Activated CD4-positive, alpha-beta T cell treated with anti-CD3 and anti-CD28 coated beads, Interleukin-2, amount 50 U/mL, for 24 hours (primary cell): ENCODE measurements at places on chromosomes 12 and 14.

GRCh38 chr14:99478128-99478527 lies 2.5 kb downstream of the SETD3 start:
- DNase-seq = no peak

DNA sequence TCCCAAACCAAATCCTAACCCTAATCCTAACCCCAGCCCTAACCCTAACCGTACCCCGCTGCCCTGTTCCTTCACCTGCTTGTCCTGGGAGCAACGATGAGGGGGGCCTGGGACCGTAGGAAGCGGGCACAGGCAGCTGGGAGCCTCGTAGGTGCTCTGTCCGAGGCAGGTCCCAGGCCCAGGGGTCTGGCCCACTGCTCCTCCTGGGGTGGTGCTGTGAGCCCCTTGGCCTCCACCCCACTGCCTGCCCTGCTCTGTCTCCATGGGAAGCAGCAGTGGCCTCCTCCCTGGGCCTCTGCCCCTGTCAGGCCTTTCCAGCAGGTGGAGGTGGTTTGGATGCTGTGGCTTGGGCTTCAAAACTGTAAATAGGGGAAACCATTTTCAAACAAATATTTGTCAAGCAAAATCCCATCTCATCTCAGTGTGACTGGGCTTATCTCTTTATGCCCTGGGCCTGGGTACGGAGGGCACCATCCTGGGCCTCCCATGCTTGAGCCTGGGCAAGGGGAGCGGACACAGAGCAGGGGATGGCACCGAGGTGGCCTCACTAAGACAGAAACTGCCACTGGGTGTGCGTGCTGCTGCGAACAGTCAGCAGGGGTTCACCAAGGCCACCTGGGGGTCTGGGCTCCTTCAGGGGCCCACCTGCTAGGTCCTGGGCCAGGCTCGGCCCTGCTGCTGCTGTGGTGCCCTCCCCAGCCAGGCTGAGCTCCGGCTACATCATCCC lies 3.7 kb upstream of the BEGAIN start:
- DNase-seq = no peak

GRCh38 chr12:51906430-51907082 lies 748 bp upstream of the ACVRL1 start:
- no peak for DNase-seq

GRCh38 chr12:132251741-132252490 lies 77.5 kb downstream of the GALNT9 start:
- DNase-seq = no peak

GRCh38 chr14:76413962-76414600 lies 38.1 kb downstream of the ESRRB start:
- DNase-seq = no peak

DNA sequence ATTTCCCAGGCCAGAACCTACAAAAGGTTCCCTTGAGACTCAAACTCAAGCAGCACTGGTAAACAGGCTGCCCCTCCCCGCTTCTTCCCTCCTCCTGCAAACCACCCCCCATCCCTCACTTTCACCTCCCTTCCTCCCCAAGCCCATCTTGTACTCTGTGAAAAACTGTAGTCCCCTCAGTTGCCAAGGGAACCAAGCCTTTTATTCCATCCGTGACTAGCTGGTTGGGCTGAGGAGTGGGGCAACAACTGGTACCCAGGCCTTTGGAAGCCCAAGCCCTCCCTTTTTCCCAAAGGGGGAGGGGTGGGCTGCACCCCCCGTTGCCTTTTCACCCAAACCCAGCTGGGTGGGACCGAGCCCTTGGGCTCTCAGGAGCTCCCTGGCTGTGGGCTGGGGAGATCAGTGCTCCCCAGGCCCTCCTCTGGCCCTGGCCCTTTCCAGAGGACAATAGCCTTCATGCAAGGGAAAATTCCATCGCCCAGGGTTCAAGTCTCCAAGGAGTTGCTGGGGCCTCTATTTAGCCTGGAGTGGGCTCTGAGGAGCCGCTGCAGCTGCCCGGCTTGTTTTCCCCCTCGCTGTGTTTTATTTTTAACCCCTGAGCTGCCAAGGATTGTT lies 61.9 kb downstream of the ZFP36L1 start:
- no peak for DNase-seq

DNA sequence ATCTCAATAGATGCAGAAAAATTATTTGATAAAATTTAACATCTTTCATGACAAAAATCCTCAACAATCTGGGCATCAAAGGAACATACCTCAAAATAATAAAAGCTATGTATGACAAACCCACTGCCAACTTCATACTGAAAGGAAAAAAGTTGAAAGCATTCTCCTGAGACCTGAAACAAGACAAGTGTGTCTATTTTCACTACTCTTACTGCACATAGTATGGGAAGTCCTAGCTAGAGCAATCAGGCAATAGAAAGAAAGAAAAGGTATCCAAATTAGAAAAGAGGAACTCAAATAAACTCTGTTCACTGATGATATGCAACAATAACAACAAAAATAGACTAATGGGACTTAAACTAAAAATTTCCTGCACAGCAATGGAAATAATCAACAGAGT lies 90.1 kb downstream of the SLCO1B1 start:
- no peak for DNase-seq

DNA sequence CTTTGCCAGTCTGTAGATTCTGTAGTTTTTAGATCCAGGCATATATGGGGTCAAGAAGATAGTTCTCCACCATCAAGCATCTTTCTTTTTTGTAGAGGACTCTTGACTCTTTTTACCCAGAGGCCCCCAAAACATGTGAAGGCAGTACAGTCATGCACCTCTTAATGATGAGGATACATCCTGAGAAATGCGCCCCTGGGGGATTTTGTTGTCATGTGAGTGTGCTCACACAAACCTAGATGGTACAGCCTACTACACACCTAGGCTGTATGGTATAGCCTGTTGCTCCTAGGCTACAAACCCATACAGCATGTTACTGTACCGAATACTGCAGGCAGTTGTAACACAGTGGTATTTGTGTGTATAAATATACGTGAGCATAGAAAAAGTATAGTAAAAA lies 23.0 kb downstream of the EVL start:
- no peak for DNase-seq

DNA sequence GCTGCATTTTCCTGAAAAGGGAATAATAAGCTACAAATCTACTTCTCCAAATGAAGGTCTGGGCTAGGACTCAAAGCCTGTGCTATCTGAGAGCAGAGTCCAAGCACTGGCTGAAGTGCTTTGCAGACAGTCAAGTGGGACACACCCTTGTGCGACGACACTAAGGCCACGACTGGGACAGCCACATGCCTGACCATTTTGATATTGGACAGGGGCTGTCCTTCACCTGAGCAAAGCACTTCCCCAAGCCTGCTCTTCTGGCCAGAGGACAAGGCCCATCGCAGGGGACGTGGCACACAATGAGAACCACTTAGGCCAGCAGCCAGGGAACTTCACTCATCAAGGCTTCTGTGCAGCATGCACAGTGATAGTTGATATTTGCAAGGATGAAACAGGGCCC lies 71.4 kb downstream of the RBM19 start:
- DNase-seq = no peak

DNA sequence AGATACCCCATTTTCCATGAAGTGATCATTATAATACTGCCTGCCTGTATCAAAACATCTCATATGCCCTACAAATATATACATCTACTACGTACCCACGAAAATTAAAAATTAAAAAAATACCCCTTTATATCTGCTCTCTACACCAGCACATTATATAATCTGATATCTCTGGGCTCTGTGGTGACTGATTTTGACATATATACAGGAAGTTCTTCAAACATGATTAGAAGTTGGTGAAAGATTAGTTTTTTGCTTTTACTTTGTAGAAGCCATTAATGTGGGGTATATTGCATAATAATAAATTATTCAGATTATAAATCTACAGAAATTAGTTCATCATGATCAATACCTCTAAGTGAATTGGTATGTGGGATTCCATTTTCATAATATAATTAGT lies 126.7 kb upstream of the MDM1 start:
- DNase-seq = no peak

DNA sequence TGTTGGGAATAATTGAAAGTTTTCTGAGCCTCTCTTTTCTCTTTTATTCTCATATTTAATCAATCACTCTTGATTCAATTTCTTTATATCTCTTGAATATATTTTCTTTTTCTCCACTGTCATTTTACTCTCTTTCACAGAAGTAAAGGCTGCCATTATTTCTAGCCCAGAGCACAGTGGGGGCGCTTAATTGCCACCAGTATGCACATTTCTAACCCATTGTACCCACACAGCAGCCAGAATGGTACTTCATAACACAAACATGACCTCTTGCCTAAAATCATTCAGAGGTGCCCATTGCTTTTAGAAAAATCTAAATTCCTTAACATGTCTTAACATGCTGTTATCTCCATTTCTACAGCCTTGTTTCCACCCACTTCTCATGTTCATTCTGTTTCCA lies 190.2 kb upstream of the LMO3 start:
- no peak for DNase-seq

DNA sequence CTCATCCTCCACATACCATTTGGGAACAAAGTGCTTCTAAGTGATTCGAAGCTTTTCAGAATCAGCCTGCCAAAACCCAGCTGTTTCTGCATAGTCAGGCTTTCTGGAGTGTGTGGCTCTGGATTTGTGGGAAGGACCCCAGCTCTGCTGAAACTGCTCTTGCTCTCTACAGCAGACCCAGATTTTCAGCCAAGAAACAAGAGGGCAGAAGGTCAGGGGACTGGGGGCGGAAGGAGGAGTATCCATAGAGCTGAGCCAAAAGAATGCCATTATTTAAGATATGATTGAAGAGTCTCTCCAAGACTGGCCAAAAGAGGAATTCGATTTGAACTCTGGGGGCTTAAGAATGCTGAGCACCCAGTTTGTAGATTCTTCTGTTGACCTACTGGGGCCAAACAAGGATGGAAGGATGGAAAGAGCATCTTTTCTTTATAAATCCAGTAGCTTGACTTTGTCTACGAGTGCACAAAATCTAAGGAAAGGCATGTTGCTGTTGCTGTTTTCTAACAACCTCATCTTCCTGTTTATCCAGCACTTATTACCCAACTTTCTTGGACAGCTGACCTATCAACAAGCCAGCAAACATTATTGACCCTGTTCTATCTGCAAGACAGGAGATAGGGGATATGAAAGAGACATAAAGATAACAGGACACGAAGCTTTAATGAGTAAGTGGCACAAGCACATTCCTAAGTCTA lies 29.2 kb downstream of the FBLN5 start:
- no peak for DNase-seq

- DNase-seq = no peak
Measured at GRCh38 chr12:116246490-116247179, 30.9 kb downstream of the MED13L start.

- no peak for DNase-seq
Measured at GRCh38 chr14:66152747-66153146, 333.4 kb upstream of the CCDC196 start.

- no peak for DNase-seq
Measured at GRCh38 chr14:81453166-81453766, 53.1 kb upstream of the STON2 start.

- no peak for DNase-seq
Measured at GRCh38 chr14:75640876-75641275, 19.8 kb downstream of the ERG28 start.

DNA sequence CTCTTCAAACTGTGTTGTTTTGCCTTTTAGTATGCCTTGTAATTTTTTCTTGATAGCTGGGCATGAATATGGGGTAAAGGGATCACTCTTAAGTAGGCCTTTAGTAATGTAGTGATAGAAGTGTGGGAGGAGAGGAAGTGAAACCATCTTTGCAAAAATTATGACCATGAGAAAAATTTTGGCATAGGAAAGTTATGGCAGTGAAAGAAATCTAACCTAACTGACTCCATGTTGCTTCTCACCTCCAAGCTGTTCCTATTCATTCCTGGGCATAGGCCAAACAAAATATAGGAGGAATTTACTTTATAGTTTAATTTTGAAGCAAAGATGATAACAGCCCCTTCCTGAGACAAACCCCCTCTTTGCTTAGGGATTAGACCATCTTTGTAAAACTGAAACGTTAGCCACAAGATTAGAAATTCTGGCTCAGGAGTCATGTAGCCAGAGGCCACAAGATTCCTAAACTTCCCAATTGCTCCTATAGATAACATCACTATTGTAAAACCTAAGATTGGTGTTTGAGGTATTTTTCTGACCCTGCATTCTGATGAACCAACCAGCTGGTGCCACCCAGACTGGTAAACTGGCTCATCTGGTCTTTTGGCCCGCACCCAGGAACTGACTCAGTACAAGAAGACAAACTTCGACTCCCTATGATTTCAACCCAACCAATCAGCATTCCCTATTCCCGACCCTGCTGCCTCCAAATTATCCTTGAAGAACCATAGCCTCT lies 45.8 kb downstream of the CRADD start:
- no peak for DNase-seq

DNA sequence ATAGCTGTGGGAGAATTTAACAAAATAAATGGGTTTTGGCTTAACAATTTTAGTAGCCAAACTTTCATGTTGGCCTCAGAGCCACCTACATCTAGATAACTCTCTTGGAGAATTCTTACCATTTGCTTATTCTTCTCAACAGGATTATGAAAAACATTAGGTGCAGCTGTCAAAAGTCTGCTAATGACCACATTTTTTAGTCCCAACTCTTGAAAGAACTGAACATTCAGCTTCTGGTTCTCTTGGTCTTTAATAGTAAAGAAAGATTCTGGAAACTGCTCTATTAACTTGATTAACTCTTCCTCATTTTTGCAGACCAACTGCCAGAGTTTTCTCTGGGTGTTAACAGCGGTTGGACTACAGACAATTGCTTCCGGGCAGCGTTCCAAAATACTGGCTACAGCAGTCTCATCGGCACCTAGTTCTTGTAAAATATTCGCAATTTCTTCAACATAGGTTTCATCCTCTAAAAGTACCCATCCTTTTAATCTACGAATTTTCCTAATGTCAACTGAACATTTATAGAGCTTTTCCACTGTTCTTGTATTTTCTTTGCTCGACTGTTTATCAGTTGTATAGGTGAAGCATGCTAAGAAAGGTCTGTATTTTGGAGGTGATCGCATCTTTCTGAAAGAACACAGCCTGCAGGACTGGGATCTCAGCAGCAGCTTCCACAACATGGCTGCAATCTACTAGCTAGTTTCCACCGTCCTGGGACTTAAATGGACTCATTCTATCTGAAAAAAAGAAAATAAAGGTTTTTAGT lies 8.7 kb downstream of the MTERF2 start:
- no peak for DNase-seq

- DNase-seq = no peak
Measured at GRCh38 chr12:115404761-115405470, 720.9 kb upstream of the TBX3 start.

DNA sequence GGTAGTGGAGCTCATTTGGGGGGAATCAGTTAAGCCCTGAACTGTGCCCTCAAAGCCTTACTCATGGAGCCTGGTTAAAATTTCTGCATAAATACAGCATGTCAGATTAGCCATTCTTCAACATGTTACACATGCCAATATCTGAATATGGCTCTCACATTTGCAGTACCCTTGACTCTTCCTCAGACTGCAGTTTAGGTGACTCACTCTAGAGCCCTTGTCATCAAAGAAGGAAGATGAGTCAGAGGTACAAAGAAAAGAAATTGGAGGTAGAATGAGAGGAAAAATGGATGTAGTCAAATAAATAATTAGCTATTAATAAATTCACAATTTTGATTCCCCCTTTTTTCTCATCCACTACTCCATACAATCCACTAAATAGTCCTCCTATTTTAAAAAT lies 23.6 kb upstream of the OR4K2 start:
- no peak for DNase-seq

GRCh38 chr12:22164139-22164538 lies 118.1 kb downstream of the CMAS start:
- DNase-seq = no peak

GRCh38 chr12:113697651-113698509 lies 226.2 kb upstream of the LHX5 start:
- no peak for DNase-seq

- no peak for DNase-seq
Measured at GRCh38 chr12:64864319-64864718, 39.9 kb downstream of the TBC1D30 start.

GRCh38 chr12:53378222-53378621 lies 1.8 kb upstream of the SP1 start:
- DNase-seq = no peak
